T-helper 17 cell (primary cell): ENCODE measurements at places on chromosomes 2 and 18.

DNA sequence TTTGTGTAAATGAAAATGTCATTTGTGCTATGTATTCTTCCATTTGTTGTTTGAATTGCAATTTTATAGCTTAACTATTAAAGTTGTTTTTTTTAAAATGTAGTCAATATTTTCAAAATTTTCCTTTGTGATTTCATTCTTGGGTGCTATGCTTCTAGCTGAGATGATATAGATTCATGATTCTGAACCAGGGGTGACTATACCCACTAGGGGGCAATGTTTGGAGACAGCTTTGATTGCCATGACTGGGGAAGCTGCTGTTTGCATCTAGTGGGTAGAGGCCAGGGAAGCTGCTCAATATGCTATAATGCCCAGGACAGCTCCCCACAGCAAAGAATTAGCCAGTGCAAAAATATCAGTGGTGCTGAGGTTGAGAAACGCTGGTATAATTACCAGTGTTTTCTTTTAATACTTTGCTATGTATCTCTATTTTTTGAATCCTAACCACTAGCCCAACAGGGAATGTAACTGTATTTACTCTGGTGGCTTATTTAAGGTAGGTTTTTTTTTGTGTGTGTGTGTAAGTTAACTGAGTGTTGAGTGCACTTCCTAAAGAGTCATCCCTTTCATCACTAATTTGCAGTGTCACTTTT lies 99.7 kb downstream of the MEP1B start:
- DNase-seq = no peak

- DNase-seq = no peak
These were observed 147.4 kb downstream of the ZEB2 start for GRCh38 chr2:144372410-144373080.

DNA sequence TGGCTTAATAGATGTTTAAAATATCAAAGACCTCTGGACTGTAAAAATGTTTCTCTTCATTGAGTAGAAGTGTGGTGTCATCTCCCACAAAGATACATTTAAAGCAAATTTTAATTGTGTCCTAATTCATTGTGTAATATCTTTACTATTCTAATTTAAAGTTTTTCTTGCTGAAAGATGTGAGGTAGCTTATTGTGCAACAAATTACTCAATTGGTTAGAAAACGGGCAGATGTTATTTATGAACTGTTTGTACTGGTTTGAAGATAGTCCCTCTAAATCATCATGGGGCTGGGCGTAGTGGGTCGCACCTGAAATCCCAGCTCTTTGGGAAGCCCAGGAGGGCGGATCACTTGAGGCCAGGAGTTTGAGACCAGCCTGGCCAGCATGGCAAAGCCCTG lies 65.3 kb downstream of the CYBRD1 start:
- DNase-seq = no peak

GRCh38 chr2:100418406-100418962 lies 1.0 kb upstream of the CHST10 start:
- DNase-seq = no peak

- no peak for DNase-seq
These were observed 35.4 kb downstream of the ARHGEF4 start for GRCh38 chr2:130871843-130872740.

- DNase-seq = no peak
These were observed 112.9 kb upstream of the GYPC start for GRCh38 chr2:126543081-126543480.

DNA sequence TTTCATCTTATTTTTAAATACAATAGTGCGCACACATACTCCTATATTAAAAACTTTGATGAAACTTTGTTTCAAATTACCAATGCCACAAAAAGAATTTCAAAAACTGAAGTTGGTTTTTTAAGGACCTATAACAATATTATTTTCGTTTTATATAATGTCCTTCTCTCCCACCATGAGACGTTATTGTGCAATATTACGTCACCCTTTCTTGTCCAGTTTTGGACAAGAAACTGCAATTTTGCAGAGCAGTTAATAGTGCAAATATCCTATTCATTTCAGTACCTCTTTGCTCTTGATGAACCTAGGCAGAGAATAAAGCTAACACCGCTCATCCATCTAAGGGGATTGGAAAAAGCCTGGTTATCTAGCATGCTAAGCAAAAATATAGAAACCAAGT lies 9.7 kb upstream of the ZNF516 start:
- DNase-seq = no peak

- DNase-seq = no peak
These were observed 185.1 kb downstream of the DLGAP1 start for GRCh38 chr18:4270016-4270415.

- DNase-seq = no peak
These were observed 4.4 kb downstream of the EVX2 start for GRCh38 chr2:176079285-176079830.

GRCh38 chr2:191152482-191153240 lies 1.9 kb upstream of the STAT4 start:
- DNase-seq = no peak

GRCh38 chr18:48000701-48001100 lies 70.2 kb upstream of the SMAD2 start:
- no peak for DNase-seq

DNA sequence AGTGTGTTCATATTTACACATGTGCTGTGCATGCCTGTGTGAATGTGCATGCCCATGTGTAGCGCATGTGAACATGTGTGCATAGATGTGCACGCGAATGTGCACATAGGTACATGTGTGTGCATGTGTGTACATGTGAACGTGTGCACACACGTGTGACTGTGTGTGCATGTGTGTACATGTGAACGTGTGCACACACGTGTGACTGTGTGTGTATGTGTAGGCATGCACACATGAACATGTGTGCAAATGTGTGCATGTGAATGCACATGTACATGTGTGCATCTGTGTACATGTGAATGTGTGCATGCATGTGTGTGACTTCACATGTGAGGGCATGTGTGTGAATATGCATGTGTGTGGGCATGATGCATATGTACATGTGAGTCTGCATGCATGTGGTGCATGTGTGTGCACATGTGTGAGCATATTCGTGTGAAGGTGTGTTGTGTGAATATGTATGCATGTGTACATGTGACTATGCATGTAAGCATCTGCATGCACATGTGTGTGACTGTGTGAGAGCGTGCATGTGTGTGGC lies 122.4 kb downstream of the PTGR3 start:
- DNase-seq = no peak

DNA sequence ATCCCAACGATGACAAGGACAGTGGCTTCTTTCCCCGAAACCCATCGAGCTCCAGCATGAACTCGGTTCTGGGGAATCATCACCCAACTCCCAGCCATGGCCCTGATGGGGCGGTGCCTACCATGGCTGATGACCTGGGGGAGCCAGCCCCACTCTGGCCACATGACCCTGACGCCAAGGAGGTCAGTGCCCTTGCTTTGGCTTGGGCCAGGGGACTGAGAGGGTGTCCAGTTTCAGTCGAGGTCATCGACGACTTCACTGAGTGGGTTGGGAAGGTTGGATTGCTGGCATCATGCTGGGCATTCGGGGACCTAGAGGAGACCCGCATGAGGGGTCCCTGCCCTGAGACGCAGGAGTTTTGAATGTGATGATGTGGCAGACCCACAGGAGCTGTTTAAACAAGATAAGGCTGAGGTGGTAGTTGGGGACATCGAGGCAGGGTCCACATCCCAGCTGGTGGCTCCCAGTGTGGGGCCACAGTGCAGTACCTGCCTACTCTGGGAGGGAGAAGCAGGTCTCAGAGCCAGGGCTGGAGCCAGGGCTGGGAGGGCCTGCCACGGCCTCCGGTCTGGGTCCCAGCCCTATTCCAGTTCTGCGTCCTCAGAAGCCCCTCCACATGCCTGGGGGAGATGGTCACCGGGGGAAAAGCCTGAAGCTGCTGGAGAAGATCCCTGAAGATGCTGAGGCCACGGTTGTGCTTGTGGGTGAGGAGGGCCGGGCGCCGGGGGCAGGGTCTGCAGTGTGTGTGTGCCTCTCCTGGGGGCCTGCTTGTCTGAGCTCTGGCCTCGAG lies 6.0 kb downstream of the SLC4A3 start:
- no peak for DNase-seq

DNA sequence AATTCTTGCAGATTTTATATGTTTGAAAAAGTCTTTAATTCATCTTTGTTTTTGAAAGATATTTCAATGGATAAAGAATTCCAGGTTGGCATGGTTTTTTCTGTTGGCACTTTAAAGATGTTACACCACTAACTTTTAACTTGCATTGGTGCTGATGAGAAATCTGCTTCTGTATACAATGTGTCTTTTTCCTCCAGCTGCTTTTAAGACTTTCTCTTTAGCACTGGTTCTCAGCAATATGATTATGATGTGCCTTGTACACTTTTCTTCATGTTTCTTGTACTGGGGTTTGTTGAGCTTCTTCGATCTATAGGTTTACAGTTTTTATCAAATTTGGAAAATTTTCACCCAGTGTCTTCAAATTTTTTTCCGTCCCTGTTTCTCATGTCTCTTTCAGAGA lies 29.2 kb downstream of the PECR start:
- no peak for DNase-seq

DNA sequence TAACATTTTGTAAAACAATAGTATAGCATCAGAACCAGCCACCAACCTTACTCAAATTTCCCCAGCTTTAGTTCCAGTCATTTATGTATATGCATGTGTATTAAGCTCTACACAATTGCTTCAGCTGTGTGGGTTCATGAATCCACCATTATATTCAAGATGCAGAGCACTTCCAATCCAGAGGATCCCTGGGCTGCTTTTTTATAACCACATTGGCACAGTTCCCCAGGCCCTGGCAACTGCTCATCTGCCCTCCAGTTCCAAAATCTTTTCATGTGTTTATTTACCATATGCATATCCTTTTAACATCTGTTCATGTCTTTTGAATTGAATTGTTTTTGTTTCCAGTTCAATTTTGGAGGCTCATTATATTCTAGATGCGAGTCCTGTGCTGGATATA lies 482.9 kb upstream of the HS6ST1 start:
- no peak for DNase-seq

DNA sequence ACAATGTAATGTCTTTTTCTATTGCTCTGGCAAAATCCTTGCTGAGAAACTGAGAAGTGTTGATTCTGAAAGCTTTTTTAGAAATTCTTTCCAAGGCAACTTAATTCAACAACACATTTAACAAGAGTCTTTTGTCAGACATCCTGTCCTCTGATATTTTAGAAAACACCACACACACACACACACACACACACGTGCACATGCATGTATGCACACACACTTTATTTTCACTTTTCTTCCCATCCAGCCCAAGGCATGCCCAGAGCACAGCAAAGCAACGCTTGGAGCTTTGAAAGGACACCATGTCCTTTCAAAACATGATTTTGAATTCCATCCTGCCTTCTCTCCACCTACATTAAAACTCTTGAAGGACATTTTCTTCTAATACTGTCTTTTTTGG lies 116.1 kb downstream of the ATL2 start:
- no peak for DNase-seq

- no peak for DNase-seq
These were observed 11.9 kb upstream of the KIDINS220 start for GRCh38 chr2:8849327-8849726.

GRCh38 chr2:132267105-132267497 lies 105.3 kb upstream of the ANKRD30BL start:
- DNase-seq = no peak
